ENCODE measurements at places on chromosomes 3 and 15.

DNA sequence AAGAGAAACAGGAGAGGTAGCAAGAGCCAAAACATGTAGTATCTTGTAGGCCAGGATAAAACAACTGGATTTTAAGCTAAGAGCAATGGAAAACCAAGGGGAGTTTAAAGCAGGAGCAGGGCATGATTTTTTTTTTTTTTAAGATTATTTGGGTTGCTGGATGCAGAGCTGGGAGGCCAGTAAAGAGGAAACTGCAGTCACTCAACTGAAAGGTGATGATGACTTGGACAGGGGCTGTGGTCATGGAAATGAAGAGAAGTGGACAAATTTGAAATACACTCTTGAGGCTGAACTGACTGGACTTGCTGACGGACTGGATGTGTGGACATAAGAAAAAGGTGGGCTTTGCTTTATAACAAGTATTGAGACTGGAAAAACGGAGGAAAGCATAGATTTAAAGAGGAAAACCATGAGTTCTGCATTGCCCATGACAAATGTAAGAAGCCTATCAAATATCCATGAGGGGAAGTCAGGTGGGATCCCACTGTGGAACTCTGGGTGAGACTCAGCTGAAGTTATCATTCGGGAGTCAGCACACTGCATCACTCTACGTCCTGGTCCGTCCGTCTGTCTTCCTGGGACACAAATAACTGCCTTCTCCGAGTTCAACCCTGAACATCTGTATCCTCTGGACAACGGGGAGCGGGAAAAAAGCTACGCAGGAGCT is 688 bp downstream of the XPC start:
- no peak for DNase-seq

DNA sequence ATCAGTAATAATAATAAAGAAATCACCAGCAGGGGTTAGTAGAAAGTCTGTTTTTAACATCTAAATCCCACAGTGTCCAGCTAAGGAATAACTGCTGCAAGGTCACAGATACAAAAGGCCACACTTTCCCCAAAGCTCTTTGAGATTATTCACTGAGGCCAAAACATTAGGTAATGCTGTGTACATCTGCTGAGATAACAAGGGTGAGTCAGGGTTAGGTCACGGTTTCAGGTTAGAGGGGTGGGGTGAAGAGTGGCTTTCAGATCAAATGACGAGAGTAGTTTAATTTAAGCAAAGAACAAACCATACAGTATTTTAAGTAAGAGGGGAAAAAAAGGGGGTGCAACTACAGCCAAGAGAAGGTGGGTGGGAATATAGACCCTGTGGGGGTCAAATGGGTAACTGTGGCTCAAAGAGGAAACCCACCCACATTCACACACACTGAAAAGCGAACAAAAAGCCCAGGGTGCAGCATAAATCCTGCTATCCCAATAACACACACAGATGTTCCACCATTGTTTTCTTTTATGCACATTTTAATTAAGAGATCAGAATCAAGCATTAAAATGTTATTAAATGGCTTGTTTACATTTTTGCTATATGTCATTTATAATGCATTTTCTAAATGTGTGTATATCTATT is 412.9 kb downstream of the TIGIT start:
- DNase-seq = no peak

DNA sequence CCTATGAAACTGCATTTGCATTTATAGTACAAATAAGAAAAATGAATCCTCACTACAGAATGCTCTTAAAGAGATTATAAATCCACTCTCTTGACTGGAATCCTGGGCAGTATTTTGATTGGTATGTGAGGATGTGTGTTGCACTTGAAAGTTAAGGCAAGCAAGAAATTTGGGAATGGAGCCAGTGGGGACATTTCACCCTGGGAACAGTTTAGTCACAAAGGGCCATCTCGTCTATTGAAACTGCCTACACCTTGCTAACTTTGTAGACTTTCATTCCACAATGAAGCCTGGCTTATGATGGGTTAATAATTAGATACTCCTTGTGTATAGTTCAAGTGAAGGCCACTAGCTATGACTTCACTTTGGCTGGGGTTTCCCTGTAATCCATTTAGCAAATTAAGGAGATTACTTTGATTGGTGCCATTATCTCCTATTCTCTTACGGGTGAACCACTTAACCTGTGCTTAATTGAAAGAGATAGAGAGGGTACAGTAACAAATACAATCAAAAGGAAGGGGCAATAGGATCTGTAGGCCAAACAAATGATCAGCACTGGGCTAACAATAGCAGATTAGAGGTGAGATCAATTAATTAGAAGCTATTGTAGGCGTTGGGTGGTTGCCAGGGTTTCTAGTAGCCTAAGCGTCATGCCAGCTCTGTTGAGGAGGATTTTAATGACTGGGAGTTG is 146.9 kb upstream of the RARB start:
- no peak for DNase-seq

GRCh38 chr15:68424754-68425390 is 7.1 kb downstream of the ITGA11 start:
- DNase-seq = no peak

DNA sequence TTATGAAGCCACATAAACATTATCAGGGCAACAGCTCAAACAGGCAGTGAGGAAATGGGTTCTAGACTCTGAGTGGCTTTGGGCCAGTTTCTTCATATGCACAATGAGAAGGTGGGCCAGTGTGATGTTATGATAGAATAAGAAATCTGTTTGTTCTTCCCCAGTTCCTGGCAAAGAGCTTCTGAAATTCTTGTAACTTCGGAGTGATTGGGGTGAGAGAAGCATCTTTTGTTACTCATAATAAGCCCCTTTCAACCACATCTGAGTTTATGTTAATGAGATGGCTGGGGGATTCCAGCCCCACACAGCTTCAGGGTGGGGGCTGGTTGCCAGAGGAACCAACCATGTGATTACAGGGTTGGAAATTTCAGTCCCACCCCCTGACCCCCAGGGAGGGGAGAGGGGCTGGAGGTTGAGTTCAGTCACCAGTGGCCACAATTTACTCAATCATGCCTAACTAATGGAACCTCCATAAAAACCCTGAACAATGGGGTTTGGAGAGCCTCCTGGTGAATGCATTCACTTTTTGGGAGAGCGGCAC is 57.0 kb upstream of the FRMD4B start:
- no peak for DNase-seq

DNA sequence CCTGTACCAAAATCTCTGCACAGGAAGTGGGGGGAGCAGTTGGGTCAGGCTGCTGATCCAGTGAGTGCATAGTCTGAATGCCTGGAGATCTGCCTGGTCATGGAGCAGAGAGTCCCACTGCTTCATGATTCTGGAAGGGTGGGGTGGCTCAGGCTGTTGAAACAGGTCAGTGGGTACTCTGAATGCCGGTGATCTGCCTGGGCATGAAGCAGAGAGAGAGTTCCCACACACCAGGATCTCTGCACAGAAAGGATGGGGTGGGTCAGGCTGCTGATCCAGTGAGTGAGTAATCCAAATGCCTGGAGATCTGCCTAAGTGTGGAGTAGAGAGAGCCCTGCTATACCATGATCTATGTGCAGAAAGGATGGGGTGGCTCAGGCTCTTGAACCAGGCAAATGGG is 16.1 kb upstream of the GCSAM start:
- no peak for DNase-seq

GRCh38 chr15:90062023-90062442 is 40.2 kb downstream of the IDH2 start:
- DNase-seq = peak; percentile 59

DNA sequence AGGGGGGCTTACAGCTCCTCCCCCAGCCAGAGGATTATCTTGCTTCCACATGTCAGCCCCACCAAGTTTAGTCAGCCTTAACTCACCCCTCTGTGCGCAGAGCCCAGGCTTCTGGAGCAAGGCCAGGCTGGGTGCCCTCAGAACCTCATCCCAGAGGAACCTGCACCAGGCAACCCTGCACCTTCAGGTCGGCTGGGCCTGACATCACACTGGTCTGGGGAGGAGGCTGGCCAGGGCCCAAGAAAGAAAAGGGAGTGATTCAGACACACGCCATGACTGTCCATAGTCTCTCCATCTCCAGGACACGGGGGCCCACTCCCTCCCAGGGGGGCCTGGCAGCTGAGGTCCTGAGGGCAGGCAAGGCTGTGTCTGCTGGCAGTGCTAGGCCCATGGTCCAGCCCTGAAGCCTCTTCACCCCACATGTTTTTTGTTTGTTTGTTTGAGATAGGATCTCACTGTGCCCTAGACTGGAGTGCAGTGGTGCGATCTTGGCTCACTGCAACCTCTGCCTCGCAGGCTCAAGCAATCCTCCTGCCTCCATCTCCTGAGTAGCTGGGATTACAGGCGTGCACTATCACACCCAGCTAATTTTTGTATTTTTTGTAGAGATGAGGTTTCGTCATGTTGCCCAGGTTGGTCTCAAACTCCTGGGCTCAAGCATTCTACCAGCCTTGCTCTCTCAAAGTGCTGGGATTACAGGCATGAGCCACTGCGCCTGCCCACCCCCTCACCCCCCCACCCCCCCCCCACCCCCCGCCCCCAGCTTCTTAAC is 11.1 kb downstream of the TNK2 start:
- peak; percentile 54 for DNase-seq

GRCh38 chr3:195306369-195306768 is 35.4 kb upstream of the XXYLT1 start:
- no peak for DNase-seq

DNA sequence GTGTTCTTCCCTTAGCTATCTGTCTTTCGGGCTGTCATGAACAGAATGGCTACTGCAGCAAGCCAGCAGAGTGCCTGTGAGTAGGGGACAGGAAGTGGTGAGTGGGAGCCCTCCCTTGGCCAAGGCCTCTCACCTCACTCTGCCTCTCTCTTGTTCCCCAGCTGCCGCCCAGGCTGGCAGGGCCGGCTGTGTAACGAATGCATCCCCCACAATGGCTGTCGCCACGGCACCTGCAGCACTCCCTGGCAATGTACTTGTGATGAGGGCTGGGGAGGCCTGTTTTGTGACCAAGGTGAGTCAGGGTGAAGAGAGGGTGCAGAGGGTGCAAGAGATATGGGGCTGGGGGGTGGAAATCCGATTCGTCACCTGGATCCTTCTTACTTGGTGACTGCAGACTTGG is 3.0 kb downstream of the DLL4 start:
- DNase-seq = no peak

DNA sequence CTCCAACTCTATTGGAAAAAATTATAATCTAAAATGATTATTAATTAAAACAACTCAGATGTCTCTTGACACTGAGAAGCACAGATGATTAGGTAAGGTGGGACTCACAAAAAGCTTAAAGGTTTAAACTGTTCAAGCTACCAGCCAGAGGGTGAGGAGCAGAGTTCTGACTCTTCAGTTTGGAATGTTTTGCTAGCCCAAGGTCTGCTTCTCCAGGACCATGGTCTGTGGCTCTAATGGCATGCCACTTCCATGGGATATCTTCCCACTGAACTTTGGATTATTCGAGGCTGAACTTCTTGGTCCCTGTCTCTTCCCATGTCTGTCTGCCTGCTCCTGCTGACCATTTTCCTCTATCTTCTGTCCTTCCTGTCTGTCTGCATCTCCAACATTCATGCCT is 49.2 kb downstream of the CACNA2D3 start:
- no peak for DNase-seq

DNA sequence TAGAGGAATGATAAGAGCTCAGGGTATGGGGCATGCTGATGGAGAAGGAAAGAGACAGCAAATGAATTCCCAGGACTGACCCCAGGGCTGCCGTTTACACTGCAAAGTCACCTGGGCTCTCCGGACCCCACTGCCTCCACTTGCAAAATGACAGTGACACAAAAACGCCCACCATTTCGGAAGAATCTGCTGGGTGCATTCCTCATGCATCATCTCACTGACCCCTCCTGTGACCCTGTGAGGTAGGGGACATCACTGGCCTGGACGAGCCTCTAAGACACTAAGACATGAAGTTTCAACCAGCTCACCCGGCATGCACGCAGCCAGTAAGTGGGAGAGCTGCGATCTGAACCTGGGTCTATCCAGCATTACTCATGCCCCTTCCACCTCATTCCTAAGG is 60.3 kb downstream of the PCSK6 start:
- DNase-seq = no peak

GRCh38 chr3:124559846-124560574 is 170.2 kb upstream of the UMPS start:
- peak; percentile 65 for DNase-seq

GRCh38 chr3:45236964-45237363 is 10.9 kb upstream of the TMEM158 start:
- no peak for DNase-seq

DNA sequence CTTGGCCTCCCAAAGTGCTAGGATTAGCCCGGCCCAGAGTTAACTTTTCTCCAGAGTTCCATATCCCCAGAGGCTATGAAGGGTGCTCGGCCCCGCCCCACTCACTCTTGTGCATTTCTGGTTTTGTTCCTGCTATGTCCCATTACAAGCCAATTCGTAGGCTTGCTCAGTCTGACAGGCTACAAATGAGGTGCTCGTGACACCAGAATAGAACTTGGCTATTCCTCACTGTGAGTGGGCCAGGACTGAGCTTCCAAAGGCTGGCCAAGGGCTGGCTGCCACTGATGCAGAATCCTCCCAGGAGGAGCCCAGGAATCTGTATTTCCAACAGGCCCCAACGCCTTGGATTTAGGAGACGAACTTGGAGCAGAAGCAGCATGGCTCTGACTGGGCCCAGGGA is 282.7 kb upstream of the C2CD4B start:
- DNase-seq = no peak

- no peak for DNase-seq
These were observed 85.7 kb downstream of the ARIH1 start for GRCh38 chr15:72559781-72560180.

DNA sequence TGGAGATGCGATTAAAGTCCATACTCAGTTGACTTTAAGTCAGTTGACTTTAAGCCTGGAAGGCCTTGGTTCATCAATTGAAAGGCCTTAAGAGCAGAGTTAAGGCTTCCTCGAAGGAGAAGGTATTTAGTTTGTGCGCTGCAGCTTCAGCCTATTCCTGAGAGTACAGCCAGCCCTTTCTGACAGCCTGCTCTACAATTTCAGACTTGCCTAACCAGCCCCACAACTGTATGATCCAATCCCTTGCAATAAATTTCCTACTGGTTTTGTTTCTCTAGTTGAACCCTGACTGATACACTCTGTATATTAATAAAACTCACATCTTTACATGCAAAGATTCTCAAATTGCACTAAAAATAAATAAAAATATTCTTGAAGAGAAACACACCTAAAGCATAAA is 66.1 kb upstream of the RORA start:
- DNase-seq = no peak

- DNase-seq = no peak
These were observed 129.8 kb downstream of the SLC25A26 start for GRCh38 chr3:66350601-66351000.
